ENCODE measurements at places on chromosomes 13 and 19. TPM values are rescaled to one million over a fixed set of nuclear protein-coding genes. Genes with fewer than 3 reads are reported as not detected.
A peak's percentile ranks its signal among the peaks of the same experiment; 100 is the strongest.

Gene RASL11A
- total RNA-seq = 2.1 TPM

Gene ZNF724
- 6.5 TPM for total RNA-seq

Gene OR10H1
- 0.16 TPM for total RNA-seq

Gene CLEC17A
- total RNA-seq = 5.2 TPM

Gene IRS2
- total RNA-seq = 22.1 TPM

DNA sequence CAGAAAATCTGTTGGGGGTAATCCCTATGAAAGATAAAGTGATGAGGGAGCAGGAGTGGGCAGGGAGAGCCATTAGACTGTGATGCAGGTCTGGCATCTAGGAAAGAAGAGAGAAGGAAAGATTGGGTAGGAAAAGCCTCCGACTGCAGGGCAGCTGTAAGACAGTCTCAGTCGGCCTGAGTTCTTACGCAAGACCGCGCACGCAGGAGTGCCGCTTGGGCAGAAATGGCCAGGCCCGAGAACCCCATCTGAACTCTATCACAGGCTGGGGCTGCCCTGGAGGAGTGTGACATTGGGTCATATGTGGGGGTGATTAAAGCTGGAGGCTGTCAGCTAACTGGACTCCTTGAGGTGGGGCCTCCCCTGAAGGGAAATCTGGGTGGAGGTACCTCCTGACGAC, 13.9 kb upstream of the FBXL3 start:
- no peak for DNase-seq

DNA sequence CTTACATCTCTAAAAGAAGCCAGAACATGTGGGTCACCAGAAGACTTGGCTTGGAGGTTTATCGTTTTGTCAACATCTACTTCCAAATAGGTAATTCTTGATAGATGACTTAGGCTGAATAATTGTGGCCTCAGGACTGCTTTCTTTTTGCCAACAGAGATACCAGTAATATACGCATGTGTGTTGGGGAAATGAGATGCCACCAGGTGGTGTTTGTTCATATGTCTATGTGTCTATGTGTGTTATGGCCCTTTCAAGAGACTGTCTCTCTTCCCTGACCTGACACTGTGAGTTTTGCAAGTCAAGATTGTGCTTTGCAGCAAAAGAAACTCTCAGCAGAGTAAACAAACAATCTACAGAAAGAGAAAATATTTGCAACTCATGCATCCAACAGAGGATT, 31.6 kb upstream of the METTL21C start:
- DNase-seq = no peak

- DNase-seq = no peak
These were observed 31.0 kb downstream of the TDRD12 start for GRCh38 chr19:32750441-32751055.

DNA sequence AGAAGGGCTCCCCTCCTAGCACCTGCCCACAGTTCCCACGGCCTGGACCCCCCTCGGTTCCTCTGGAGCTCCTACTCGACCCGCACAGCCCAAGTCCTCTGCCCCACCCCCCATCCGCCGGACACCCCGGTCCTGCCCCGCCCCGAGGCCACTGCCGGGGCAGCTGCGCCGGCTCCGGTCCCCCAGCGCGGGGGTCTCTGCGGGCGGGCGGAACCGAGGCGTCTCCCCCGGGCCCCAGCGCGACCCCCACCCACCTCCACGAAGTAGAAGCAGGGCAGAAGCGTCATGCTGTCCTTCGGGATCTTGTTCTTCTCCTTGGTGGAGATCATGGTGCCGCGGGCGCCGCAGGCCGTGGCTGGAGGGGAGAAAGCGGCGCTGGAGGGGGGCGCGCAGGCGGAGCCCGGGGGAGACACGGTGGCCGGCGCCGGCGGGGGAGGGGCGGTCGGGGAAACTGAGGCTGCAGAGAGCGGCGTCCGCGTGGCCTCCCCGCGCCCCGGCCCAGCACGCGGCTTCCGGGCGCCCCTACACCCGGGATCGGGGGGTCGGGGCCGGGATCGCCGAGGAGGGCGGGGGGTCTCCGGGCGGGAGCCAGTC, 427 bp downstream of the PLPPR3 start:
- DNase-seq = no peak

DNA sequence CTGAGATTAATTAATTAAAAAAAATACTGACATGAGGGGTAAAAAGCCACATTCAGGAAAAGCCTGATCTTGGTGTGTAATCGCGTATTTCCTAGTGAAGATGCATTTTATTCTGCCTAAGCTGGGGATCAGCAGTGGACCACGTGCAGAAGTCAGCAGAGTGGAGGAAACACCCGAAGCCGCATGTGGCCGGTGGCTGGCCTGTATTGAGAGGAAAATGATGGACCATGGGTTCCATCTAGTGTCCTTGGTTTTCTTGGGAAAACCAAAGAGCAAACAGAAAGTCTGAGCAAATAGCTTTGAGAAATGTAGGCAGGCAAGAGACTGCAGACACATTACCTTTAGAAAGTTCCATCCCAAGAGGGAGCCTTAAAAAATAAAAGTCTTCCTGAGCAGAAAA, 23.7 kb upstream of the SHISA2 start:
- DNase-seq = no peak

GRCh38 chr13:114151565-114152284, 19.3 kb upstream of the RASA3 start:
- peak; percentile 65 for DNase-seq

GRCh38 chr19:47860602-47861297, 1.7 kb downstream of the TPRX2 start:
- no peak for DNase-seq

- DNase-seq = no peak
These were observed 71.4 kb upstream of the CLDN10 start for GRCh38 chr13:95480791-95481780.

DNA sequence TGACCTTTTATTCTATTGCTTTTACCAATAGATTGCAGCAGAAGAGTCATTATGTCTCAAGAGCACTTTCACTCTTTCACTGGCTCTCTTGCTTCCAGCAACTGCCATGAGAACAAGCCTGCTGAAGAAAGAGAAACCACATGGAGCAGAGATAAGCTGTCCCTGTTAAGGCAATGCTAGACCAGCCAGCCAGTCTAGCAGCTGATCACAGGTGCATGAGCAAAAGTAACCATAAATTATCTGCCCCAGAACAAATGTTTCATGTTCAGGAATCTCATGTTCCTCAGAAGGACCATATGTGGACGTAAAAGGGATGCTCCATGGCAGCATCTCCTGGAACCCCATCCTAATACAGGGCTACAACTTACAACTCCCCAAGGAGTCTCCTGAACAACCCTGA, 20.4 kb upstream of the DCLK1 start:
- DNase-seq = no peak

DNA sequence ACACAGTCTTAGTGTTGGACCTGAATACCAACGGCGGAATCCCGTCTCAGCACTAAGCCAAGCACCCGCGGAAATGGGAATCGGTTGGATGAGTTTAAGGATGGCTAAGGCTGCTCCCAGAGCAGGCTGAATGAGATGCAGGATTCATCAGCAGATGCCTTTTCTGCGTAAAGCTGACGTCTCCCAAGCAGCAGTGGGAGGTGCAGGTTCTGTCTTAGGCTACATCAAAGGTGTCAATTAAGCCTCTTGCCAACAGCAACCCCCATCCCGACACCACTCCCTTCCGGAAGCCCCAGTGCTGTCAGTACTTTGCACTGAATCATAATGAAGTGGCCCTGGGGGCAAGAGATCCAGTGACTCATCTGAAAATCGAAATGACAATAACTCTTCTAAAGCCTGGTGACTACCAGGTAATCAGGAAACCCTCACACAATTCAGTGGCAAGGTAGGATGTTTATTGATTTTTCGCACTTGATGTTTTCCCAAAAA, 275.6 kb downstream of the DCLK1 start:
- no peak for DNase-seq

- DNase-seq = no peak
These were observed 2676.6 kb downstream of the PCDH9 start for GRCh38 chr13:64553411-64554129.

DNA sequence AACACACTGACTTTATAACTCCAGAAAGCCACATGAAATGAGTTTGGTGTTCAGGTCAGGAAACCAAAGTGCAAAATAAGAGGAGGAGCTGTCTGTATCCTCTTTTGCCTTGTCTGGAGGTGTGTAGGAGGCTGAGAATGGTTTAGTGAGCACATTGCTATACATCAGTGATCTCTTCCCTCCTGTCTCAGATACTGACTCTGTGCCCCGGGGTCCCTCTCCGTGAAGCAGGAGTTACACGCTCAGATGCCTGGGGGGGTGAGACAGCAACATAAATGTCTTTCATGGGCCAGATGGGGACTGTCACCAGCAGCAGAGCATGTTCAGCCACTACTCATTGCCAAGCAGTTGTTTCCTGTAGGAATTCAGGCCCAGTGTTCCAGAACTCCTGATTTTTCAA, 285.4 kb downstream of the ATP8A2 start:
- DNase-seq = no peak

DNA sequence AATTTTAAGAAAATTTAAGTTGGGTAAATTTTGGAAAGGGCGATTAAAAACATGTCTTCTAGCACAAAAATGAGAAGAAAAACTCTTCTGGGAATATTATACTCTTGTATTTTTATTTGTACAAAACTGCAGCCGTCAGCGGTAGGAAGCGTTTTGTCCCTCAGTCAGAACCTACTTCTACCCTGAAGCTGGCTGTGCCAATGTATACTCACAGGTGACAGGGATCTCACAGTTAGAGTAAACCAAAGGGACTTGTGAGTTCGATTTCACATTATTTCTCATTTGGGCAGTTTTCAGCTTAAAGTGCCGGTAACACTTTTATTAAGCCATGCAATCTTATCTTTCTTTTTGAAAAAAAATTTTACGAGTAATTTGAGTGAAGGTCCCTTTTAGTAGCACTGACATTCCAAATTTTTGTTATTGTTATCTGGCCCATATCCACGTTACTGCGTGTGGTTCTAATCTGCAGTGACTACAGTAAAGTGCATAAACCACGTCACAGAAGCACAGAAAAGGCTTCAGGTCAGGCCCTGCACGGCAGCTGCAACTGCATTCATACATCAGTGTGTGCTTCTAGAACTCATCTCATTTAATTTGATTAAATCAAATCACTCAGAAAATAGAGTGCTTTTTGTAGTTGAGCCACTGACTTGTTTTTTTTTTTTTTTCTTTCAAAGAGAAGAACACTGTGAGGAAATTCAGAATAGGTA, 387.3 kb downstream of the LIG4 start:
- DNase-seq = no peak
